ENCODE measurements at places on chromosomes 5 and 9.

GRCh38 chr5:58499941-58500340, 8.7 kb downstream of the GAPT start:
- DNase-seq = no peak

DNA sequence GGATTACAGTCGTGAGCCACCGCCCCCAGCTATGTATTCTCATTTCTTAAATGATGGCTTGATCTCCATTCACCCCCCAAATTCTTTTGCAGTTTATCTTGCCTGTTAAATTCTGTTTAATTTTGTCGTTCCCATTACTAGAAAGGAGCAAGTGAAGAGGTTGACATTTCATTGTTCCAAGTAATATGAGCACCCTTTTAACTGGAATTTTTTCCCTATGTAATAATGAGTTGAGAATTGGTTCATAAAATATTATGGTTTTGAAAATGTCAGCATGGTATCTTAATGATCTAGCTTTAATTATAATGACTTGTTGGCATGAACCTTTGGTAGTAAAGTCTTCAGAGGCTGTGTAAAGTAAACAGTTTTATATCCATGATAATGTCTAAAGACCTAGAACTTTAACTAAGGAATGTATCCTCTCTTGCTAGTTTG, 37.4 kb downstream of the F2RL2 start:
- no peak for DNase-seq

GRCh38 chr5:149317281-149318048, 27.8 kb upstream of the GRPEL2 start:
- DNase-seq = no peak

- DNase-seq = no peak
Measured at GRCh38 chr5:139746691-139747582, 48.7 kb upstream of the PSD2 start.

DNA sequence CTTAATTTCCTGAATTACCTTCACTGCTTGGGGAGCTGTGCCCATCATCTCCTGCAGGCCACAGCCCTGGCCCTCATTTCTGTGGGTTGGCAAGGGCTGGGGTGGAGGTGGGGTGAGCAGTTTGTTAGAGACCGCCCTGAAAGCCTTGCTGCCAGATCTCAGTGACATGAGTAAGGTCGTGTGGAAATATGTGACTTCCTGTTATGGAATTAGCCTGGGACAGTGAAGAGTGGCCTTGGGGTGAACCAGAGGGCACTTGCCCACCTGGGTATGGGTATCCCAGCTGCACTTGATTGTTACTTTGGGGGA, 2.5 kb upstream of the HNRNPAB start:
- no peak for DNase-seq

DNA sequence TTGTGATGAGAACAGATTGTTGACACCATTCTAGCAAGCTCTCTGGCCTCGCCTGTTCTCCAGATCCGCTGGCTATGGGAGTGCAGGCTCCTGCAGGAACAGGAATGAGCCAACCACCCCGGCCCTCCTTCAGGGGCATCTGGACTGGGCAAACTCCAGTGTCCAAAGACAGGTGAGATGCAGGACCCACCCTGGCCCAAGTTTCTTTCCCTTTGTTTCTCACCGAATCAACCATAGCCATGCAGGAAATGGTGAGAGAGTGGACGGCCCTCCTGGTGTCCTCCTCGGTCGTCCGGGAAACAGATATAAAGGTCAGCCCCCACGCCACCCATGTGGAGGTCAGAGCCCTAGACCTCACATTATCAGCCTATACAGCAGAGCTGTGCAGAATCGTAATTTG, 108.6 kb upstream of the IRX2 start:
- no peak for DNase-seq

DNA sequence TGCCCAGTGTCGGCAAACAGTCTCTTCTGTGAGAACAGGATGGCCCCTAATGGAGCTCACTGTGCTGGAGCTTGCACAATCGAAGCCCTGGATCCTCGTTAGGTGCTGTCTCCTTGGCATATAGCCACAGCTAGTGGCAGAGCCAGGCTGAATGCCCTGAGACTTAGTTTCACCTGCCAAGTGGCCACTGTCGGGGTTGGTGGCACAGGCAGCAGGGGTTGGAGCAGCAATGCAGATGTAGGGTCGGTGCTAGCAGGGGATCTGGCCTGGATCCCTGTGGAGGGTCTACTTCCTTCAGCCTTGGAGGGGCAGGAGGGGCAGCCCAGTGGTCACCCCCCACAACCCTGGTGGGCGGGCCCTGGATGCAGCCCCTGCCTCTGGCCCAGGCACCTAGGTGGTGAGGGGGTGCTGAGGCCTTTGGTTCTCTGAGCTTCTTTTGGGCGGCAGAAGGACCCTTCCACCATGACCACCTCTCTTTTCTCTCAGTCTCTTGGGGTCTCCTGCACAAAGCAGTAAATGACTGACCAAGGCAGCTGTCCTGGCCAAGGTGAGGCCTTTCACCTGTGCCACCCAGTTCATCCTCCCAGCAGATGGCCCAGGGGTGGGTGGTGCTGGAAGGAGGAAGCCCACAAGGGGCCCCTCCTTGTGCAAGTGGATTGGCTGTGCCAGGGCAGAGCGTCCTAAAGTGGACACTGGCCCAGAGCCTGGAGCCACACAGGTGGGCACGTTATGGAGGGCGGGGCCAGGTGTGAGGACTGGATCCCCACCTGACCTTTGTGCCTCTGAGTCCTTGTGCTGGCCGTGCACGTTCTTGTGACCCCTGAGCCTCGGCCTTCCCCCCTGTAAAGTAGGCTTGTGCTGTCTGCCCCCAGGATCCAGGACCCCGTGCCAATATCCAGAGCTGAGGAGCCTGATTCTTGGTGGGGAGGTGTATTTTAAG, 44.8 kb downstream of the PHF2 start:
- DNase-seq = no peak

DNA sequence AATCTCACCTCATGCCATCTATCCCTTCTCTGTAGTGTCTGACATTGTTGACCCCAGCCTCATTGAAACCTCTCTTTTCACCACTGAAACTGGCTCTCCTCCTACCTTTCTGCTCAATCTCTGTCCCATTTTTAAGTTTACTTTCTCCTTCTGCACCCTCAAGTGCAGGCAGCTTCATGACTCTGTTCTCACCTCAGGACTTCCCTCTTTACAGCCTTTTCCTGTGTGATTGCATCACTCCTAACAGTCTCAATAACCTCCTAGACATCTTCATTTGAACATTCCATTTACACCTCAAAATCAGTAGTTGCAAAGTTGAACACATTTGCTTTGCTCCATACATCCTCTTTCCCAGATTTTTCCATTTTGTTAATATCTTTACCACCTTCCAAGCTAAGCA, 172.1 kb downstream of the RASEF start:
- DNase-seq = no peak

GRCh38 chr5:78361631-78361993, 1.2 kb downstream of the SCAMP1 start:
- peak; percentile 75 for DNase-seq

GRCh38 chr9:94824913-94825610, 98.6 kb downstream of the AOPEP start:
- no peak for DNase-seq

GRCh38 chr5:6266671-6267197, 111.6 kb downstream of the MED10 start:
- no peak for DNase-seq

DNA sequence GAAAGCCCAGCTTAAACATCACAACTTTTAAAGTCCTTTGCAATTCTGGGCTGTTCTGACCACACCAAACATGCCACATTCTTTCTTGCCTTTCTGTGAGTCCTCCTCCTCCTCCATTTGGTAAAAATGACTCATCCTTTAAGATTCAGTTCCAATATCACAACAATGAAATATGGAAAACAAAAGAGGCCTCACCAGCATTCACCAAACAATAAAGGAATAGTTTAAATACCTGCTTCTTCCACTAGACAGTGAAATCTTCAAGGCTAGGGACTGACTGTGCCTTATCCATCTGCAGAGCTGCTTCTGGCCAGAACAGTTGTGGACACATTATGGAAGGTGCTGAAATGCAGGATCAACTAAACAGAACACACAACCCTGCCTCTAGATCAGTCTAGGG, 36.0 kb downstream of the NR6A1 start:
- DNase-seq = no peak

DNA sequence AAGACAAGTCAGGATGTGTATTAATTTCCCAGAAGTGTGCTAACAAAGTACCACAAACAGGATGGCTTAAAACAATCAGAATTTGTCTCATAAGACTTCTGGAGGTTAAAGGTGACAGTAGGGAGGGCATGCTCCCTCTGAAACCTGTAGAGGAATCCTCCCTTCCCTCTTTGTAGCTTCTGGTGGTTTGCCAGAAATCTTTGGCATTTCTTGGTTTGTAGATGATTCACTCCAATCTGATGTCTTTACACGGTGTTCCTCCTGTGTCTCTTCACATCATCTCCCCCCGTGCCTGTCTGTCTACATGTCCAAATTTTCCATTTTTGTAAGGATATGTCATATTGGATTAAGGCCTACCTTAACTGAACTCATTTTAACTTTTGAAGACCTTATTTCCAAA, 471.5 kb downstream of the ZNF608 start:
- DNase-seq = no peak

DNA sequence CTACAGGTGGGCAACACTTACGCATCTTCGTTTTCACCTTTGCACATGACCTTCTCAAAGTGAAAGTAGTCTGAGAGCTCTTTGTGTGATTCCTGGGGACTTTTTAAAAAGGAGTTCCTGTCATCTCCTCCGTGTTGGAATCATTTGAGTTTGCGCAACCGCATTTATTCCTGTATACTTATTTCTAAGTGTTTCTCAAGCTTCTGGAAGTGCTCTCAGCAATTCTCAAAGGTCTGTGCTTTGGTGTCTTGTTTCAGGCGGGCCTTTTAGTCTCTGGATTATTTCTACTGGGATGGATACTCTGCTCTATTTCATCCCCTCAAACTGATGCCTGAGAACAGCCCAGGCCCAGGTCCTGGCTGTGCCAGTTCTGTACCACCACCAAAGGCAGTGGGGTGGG, 226.5 kb upstream of the TUT7 start:
- no peak for DNase-seq

DNA sequence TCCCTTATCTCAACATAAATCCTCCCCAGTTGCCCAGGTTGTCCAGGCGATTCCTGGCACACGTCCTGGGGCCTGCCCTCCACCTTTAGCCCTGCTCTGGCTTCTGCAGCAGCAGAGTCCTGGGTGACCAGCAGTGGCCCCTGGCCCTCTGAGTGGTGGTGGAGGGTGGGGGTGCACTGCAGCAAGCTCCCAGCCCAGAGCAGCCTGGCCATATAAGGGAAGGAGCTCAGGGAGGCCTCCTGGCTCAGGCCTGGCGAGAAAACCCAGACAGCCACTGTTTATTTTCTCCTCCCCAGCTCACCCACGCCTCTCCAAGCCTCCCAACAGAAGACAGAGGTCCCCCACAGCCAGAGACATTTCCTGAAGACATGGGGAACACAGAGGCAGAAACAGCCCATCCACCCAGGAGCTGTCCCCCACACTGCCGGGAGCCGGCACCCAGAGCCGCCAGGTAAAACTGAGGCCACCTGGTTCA, 44.7 kb upstream of the IL17B start:
- DNase-seq = no peak

DNA sequence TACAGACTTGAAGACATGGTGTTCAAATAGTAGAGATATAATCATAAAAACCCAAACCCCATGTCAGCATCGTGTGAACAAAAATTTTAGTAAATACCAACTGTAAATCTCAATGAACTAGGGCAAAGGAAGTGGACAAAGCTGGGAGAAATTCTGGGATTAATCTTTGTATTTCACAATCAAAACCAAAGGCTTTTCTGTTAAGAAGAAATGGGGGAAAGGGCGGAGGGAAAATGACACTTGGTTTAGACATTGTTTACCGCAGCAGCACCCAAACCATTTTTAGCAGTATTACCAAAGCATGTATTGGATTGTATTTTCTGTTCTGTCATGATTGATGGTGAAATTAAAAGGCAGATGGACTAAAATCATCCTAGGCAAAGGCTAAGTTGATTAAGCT, 134.2 kb upstream of the PRSS3 start:
- DNase-seq = no peak

DNA sequence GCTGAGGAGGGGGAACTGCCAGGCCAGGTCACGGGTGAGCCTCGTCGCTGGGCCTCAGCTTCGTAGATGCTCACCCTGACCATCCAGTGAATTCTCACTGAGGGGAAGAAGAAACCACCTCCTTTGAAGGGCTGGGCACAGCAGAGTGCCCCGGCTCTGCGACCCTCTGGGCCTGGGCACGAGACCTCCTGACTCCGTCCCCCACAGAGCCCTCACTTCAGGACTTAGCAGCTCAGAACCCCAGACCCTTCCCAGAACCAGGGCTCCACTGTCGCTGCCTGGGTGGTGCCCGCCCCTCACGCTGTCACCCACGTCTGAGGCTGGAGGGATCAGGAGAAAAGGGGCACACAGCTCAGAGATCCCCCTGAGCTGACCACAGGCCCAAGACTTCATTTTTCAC, 34.3 kb upstream of the TMEM250 start:
- DNase-seq = no peak

DNA sequence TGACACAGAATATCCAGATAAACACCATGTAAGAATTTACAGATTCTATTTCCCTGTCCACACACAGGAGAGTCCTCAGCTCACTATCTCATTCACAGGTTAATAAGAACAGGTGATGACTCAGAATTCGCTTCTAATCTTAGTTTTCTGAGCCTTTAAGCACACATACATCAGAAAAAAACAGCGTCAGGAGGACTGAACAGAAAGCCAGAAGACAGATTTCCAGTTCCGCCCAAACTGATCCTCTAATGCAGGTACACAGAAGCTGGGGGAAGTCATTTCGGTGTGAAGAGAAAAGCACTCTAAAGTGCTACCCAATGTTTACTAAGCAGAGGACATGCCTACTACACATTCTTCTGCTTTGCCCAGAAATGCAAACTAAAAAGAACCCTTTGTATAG, 1.6 kb downstream of the CEMIP2 start:
- no peak for DNase-seq

DNA sequence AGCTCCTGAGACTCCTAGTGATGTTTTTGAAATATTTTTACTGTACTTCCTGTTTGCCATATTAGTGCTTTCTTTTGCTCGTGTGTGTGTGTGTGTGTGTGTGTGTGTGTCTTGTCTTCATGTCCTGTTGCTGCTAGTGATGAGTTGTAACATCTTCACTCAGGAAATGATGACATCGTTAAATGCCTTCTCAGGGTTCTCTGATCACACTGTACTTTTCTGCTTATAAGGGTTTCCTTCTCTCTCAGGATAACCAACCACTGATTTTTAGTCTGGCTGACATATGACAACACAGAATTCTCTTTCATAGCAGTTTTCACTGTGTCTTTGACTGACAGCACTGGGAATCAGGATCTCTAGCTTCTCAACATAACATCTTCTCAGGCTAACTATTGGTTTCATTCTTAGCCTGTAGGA, 16.1 kb downstream of the SV2C start:
- no peak for DNase-seq

DNA sequence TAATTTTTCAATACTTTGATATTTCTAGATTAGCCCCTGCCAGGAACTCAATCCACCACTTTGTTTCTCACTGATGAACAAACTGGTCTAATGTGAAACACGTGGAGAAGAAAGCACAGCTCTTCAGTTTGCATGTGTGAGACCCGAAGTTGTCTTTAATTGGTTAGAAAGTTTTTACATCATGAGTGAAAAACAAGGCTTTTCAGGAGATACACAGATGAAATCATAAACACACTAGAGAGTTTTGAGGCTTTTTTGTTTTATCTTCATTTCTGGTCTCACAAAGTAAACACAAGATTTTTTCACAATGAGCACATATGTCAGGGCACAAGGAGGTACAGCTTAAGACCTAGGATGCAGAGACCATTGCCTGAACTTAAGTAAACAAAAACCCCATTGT, 84.5 kb upstream of the MOCS2 start:
- DNase-seq = no peak

Measured in SIG-M5 (cell line).